Aorta (tissue), 5 donors: ENCODE measurements at places on chromosomes 4 and X. TPM values are rescaled to one million over a fixed set of nuclear protein-coding genes. Genes with fewer than 3 reads are reported as not detected.

DNA sequence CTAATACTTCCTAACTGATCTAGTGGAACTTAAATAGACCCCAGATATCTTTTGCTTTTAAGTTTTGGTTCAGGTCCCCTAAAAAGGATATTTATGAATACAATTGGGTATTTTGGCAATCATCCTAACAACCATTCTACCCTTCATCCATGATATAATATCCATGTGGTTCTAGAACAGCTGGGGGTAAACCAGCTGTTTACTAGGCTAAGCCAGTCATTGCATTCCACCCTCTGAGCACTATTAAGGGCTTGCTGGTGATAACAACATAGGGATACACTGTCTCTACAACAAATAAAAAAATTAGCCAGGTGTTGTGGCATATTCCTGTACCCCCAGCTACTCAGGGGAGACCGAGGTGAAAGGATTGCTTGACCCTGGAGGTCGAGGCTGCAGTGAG, 54.8 kb upstream of the MAPK10 start:
- no peak for DNase-seq

DNA sequence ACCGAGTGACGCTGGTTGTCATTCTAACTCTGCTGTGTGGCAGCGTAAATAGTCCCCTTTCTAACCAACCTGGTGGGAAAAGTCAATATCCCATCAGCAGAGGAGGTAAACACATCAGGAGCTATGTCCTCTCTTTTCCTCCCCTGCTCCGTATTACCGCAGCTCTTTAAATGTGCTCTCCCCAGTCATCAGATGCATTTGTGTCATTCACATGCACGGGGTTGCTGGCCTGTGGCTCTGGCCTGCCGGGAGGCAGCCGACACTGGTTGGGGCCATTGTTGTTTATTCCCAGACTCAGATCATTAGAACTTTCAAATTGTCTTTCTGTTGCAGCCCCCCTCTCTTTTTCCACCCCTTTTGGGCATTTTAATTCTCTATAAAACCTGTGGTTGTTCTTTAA, 21.9 kb downstream of the ARX start:
- no peak for DNase-seq

DNA sequence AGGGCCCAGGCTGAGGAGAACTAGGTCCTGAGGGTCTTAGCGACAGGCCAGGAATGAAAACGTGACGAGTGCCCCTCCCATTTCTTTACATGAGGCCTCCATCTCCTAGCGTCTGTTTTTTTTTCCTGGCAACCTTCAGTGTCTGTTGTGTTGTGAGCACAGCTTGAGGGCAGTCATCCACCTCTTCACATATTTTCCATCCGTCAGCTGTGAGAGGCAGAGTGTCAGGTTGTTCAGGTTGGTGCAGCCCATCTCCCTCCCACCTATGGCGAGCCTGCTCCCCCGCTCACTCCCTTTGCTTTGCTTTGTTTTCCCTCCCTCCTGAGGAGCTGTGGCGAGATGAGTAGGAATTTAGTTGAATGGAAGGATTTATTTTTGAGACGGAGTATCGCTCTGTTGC, 51.7 kb upstream of the CHRNA9 start:
- no peak for DNase-seq

The SMIM10 gene
- 13.5 TPM for total RNA-seq

The DSPP gene
- total RNA-seq, result not detected

- DNase-seq, result no peak
These were observed 5.9 kb downstream of the ANXA10 start for GRCh38 chr4:168098248-168098717.

DNA sequence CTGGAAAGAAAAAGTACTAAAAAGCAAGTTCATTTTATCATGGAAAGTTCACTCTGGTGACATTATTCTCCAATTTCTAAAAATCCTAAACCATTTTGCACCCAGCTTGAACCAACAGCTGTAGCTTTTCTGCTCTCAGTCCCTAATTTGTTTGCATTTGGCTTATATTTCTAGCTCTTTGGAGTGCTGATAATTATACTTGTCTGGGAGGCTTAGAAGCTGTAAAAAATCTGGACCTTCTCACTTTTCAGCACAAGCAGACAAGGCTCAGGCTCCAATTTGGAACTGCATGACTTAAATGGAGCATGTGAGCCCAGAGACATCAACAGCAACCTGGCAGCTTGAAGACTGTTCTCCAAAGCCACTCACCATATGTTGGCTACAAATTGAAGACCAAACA, 170.9 kb upstream of the PCDH18 start:
- DNase-seq, result no peak

GRCh38 chr4:115781528-115782146, 668.2 kb upstream of the NDST4 start:
- no peak for DNase-seq

GRCh38 chr4:7781366-7781765, 158.3 kb downstream of the AFAP1 start:
- peak; percentile 44 for DNase-seq

DNA sequence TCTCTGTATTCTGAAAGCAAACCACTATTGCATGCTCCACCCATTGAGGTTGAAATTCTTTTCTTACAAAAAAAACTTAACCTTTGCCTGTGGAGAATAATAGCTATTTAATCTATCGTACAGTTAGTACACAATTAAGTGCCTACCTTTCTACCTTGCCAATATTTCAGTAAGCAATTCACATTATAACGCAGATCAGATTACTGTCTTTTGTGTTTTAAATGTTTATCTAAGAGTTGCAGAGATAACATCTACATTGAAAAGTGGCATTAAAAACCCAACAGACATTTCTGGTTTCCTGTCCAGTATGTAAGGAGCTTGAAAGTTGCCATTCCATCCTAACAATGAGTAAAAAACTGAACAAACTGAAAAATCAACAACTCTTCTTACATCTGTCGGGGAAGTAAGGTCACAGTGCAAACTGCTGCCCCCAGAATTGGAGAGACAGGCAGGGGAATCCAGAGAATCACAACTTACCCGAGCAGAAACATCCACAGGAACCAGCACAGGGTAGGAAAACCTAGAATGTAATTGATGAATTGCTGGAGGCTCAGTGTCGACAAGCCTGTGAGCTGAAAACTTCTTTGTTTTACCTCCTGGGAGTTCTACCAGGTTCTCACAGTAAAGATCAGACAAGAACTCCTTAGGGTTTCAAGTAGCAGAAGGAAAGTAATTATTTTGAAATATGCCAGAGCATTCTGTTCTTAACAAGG, 27.3 kb upstream of the ACSL4 start:
- DNase-seq, result no peak

GRCh38 chrX:97369947-97370346, 486.2 kb downstream of the RPA4 start:
- no peak for DNase-seq

GRCh38 chr4:66059136-66059535, 388.8 kb upstream of the EPHA5 start:
- DNase-seq, result no peak

DNA sequence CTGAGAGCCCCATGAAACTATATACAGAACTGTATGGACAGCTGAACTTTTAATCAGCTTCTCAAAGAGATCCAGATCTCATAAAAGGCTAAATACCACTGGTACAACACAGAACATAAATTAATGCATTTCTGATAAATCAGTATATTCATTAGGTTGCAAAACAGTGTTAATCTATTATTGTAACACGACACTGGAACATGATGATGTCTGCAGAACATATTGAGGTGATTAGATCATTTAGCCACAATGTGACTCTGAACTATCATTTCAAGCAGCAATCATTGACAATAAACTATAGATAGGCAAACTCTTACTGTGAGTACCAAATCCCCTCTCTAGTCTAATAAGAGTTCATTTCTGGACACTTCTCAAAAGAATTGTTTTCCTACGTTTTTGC, 50.3 kb downstream of the GASK1B start:
- no peak for DNase-seq

GRCh38 chr4:121324331-121324730, 56.5 kb downstream of the QRFPR start:
- no peak for DNase-seq

The DAPP1 gene
- total RNA-seq, result 2.7 TPM

GRCh38 chr4:92421920-92422319, 118.2 kb downstream of the GRID2 start:
- DNase-seq, result no peak

The FHL1 gene
- total RNA-seq, result 875 TPM

DNA sequence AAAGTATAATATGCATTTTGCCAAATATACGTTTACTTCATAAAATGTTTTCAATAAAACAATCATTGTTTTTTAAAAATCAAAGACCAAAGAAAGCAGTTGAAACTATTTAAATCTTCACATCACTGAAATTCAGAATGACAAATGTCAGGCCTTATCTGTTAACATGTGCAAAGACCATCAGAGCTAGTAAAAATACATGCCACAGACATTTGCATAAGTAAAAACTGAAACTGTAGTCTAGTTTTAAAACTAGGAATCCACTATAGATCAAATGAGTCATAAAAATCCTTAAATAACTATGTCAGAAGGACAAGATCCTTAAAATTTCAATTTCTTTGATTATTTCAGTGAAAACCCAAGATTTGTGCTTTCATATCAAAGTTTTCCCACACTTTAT, 24.8 kb downstream of the KLHL15 start:
- no peak for DNase-seq

DNA sequence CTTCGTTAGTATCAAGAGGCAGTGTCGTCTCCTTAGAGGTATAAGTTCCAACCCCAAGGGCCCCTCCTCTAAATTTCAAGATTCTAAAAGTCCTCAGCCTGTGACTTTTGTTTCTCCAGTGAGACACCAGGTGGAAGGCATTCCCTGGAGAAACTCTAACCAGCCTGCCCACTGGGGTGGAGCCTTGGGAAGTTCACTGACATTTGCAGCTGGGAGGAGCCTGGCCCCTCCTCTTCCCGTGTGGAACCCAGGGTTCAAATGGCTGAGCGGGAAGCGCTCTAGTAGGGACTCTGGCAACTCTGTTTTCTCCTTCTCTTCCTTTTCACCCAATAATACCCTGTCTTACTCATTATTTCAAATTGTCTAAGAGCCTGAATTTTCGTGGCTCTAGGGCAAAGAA, 325.0 kb downstream of the TLL1 start:
- DNase-seq, result no peak

The IL13RA2 gene
- total RNA-seq, result 13.8 TPM

DNA sequence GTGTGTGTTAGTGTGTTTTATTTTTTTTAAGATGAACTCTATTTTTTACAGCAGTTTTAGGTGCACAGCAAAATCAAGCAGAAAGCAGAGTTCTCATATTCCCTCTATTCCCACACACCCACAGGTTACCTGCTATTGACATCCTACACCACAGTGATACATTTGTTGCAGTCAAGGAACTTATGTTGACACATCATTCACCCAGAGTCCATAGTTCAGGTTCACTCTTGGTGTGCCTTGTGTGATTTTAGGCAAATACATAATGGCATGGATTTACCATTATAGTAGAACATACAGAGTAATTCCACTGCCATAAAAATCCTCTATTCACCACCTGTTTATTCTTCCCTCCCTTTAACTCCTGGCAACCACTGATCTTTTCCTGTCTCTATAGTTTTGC, 28.7 kb downstream of the DIAPH2 start:
- no peak for DNase-seq

- DNase-seq, result no peak
These were observed 286.9 kb upstream of the FGF16 start for GRCh38 chrX:77160301-77160700.

DNA sequence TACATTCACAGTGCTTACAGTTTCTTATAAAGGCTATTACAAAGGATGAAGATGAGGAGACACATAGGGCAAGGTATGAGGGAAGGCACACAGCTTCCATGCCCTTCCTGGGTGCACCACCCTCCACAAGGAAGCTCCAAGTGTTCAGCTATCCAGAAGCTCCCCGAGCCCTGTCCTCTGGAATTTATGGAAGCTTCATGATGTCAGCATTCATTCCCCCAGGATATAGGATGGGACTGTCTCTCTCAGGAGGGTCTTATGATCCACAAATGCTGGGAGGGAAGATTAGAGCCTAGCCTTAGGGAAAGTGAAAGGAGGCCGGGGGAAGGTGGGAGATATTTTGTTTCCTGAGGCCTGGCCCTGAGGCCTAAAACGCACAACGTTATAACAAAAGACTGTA, 236.0 kb downstream of the ANK2 start:
- DNase-seq, result no peak

The SEC24D gene
- 127 TPM for total RNA-seq

The PGRMC1 gene
- 79.0 TPM for total RNA-seq

The MRFAP1 gene
- 244 TPM for total RNA-seq

The ZNF157 gene
- 0.13 TPM for total RNA-seq

DNA sequence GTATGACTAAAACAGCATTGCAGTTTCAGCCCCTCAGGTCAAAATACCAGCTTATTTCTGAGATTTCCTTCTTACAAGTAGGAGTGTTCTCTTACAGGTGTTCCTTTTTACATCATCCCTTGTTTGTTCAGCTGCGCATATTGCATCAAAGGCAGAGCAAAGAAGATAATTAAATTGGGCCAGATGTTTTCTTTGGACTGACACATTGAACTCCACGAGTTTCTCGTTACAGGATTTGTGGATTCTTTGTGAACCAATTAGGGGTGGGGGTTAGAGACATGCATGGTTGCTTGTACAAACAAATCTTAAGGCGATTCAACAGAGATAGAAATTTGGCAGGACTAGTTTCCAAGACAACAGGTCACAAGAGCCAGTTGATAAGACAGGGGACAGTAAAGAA, 95.7 kb downstream of the SPANXN4 start:
- no peak for DNase-seq

DNA sequence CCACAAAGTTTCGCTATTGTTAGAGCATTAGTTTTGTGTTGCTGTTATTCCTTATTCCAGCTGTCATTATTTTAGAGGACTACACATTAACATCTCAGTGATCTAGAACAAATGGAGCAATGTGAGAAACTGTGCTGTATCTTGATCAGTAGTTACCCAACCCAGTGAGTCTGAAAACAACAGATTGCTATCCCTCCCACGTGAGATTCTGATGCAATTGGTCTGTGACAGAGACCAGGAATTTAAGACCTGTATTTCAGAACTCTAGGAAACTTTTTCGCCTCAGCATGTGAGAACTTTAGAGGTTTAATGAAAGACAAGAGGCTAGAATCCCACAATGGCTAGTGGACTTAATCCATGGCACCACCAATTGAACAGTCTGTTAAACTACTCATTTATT, 35.7 kb upstream of the CDS1 start:
- DNase-seq, result no peak

DNA sequence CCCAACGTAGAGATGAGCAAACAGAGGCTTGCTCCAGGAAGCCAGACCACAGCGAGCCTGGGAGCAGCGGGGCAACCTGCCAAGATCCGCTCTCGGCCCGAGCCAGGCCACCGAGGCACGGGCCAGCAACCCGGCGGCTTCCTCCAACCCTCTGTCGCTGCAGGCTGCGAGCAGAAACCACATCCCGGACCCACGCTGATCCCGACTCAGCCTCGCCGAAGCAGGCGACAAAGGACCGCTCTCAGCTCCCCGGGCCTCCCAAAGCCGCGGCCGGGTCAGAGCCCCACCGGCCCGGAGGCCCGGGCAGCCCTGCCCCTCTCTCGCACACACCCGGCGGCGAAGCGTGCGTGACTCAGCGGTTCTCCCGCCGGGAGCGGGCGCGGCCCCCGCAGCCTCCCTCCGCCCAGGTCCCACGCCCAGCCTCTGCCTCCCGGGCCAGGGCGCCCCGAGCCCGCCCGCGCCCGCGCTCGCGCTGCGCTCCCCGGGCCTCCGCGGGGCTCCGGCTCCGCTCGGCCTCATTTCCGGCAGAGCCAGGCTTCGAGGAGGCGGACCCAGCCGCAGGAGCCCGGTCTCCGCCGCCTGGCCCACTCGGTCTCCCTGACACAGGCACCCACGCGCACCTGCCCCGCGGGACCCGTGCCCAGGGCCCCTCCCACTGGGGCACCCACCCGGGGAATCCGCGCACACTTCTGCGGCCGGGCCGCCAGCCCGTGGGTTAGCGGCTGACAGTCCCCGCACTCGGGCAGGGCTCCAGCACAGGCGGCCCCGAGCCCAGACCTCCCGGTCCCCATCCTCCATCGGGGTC, 1.7 kb downstream of the PPP2R2C start:
- peak; percentile 88 for DNase-seq
